HT-29 (cell line): ENCODE measurements at places on chromosomes 16 and 17. TPM values are rescaled to one million over a fixed set of nuclear protein-coding genes. Genes with fewer than 3 reads are reported as not detected.

TOM1L2 gene
- 5.9 and 8.8 TPM in 2 replicates for total RNA-seq

FOXJ1 gene
- 2.0 and 3.4 TPM in 2 replicates for total RNA-seq

GOSR1 gene
- 14.8 and 16.5 TPM in 2 replicates for total RNA-seq

B4GALNT2 gene
- 0.18 TPM in 1 of 2 replicates, not detected in the other for total RNA-seq

SPN gene
- 0.10 and 0.23 TPM in 2 replicates for total RNA-seq
